Sciatic nerve (tissue), 2 donors: ENCODE measurements at places on chromosomes 6 and 20. TPM values are rescaled to one million over a fixed set of nuclear protein-coding genes. Genes with fewer than 3 reads are reported as not detected.

GRCh38 chr20:61052195-61052750, 199.8 kb upstream of the CDH4 start:
- DNase-seq: no peak

GRCh38 chr6:66993272-66993671, 1286.2 kb upstream of the EYS start:
- DNase-seq: no peak

- DNase-seq: no peak
These were observed 16.7 kb upstream of the PRDM1 start for GRCh38 chr6:106069478-106069877.

- no peak for DNase-seq
These were observed 60.6 kb downstream of the TIAM2 start for GRCh38 chr6:155055729-155056128.

- DNase-seq: no peak
These were observed 10.9 kb upstream of the MRS2 start for GRCh38 chr6:24391756-24392405.

DNA sequence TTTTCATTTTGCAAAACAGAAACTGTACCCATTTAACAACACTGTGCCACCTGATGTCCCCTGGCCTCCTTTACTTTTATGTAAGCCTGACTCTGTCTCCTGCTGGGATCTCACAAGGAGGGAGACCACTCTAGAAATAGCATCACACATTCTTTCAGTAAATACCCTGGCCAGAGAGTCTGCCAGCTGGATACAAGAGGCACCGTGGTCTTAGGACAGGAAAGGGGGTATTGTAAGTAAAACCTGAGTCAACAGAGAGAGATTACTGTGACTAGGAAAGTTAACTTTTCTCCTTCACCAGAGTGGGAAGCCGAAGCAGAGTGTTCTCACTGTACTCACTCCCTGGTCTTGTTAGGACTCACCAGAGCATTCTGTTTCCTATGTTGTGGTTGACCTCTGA, 27.8 kb downstream of the CMTR1 start:
- DNase-seq: no peak

GRCh38 chr6:149286905-149287304, 30.6 kb upstream of the TAB2 start:
- DNase-seq: no peak

DNA sequence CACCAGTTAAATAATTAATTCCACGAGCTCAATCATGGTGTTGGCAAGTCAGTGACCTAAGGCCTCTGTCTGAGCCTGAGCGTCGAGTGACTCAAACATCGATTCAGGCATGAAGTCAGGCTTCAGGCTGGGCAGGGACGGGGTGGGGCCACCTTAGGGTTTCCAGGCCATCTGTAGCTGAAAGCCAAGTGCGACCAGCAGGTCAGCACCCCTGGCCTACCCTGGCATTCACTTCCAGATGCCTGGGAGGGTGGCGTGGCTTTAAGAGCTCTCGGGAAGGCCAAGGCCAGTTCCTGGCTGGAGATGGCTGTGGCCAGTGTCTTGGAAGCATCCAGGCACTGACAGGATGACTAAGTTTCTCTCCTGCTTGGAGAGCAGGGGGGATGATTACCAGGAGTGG, 113.4 kb downstream of the DACT2 start:
- DNase-seq: no peak

GRCh38 chr6:15296735-15297134, 50.9 kb downstream of the JARID2 start:
- DNase-seq: no peak

- DNase-seq: no peak
These were observed 221.9 kb upstream of the OPRM1 start for GRCh38 chr6:153817173-153817572.

DNA sequence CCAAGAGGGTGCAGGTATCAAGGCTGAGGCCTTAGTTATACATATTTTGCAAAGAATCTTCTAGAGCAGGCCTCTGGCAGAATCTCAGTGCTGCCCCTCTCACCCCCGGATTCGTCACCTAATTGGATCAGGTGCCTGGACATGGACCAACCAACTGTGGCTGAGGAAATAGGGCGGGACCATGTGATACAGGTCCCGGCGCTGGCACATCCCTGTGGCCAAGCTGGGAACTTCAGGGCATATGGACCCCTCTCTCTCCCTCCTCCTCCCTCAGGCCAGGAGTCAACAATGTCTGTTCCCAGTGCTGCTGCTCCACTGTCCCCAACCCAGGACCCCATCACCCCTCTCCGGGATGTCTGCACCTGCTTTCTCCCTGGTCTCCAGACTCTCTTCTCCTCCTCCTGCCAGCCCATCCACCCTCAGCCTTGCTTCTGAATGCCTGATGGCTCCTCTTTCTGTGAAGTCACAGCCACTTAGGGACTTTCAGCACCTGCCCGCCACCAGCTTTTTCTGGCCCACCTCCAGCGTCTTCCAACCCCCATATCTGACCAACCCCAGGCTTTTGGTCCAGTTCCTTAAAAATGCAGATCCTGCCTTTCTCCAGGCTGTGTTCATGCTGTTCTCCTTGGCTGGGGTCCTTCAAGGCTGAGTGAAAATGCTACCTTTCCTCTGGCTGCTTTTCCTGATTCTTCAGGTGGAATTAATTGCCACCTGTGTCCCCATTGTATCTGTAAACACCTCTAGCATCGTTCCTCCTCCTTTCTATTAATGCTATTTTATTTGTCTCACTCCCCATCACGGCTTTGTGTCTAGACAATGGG, 19.0 kb upstream of the MLN start:
- DNase-seq: no peak

DNA sequence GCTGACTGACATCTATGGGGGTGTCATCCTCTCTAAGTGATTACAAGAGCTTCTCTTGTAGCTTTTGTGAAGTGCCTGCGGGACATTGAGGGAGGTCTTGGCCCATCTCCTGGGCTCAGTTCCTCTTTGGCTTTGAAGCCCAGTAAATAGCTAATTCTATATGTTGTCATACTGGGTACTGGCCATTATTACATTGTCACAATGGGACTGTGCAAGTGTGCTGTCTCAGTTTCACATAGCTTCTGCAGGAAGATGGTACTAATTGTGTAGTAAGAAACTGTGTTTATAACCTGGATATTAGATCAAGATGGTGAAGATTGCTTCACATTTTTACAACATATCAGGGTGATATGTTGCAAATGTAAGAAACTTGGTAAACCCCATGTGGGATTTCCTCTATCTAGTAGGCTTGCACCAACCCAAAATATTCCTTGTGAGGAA, 19.9 kb downstream of the SPINT3 start:
- DNase-seq: no peak

DNA sequence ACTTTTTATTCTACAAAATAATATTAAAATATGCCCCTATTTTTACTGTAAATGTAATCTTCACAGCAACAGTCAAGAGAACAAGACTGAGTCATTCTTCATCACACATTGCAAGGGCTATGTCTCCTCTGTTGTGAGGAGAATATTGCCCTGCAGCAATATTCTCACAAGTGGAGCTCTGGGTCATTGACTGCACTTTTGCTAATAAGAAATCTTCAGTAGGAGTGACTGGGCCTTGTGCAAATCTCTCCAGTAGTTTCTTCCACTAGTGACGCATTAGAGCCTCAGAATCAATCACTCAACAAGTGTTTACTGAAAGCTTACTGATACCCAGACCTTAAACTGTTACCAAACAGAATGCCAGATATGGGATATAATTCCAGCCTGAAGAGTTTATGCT, 49.1 kb downstream of the LAMA2 start:
- no peak for DNase-seq

GRCh38 chr6:20932284-20932683, 398.0 kb downstream of the CDKAL1 start:
- no peak for DNase-seq

DNA sequence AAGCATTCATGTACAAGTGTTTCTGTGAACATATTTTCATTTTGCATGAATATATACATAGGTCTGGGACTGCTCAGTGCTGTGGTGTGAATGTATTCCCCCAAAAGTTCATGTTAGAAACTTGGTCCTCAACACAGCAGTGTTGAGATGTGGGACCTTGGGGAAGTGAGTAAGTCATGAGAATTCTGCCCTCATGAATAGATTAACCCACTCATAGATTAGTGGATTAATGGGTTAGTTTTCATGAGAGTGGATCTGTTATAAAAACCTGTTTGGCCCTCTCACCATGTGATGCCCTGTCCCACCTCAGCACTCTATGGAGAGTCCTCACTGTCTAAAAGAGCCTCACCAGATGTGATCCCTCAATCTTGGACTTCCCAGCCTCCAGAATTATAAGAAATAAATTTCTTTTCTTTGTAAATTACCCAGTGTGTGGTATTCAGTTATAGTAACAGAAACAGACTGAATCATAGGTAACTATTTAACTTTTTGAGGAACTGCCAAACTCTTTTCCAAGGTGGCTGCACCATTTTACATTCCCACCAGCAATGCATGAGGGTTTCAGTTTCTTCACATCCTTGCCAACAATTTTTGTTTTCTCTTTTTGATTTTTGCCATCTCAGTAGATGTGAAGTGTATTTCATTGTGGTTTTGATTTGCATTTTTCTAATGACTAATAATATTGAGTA, 45.3 kb downstream of the QRSL1 start:
- no peak for DNase-seq

DNA sequence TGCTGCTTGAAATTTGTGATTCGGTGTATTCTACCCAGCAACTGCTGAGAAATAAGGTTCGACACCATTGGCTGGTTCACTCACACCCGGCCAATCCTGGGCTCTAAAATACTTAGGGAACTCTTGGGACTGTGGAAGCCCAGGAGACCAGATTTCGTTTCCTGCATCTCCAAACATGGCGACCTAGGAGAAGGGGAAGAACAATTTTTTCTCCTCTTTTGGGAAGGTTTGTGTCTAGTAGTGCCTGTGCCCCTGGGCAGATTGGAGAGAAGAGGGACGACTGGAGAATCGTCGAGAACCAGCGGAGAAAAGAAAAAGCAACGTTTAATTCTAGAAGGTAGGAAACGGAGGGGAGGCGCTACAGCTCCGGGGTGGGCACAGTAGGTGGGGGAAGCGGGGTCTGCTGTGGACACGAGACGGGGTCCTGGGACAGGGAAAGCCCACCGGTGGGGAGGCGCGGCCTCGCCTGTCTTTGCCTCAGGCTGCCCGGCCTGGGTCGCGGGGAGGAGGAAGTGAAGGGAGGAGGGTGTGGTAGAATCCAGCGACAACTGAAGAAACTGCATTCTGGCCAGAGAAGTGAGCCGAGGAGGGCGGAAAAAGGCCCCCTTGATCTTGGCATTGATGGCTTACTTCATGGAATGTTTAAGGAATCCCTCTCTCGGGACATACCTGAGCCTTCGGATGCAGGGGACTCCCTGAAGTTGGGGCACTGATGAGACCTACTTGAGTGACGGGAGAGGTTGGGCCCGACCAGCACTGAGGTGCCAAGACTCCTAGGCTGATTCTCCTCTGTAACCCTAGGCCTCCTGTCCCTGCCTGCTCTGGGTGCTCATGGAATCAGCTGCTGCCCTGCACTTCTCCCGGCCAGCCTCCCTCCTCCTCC, at the start of gene BTN2A1:
Gene BTN2A1, plus strand, starts transcription at position 150 of the 883 bp plus-strand sequence. Its CDS starts 682 bp downstream, at position 832.
- peak; percentile 83 for DNase-seq

GRCh38 chr6:29705389-29706231, 17.6 kb upstream of the HLA-F start:
- no peak for DNase-seq

DNA sequence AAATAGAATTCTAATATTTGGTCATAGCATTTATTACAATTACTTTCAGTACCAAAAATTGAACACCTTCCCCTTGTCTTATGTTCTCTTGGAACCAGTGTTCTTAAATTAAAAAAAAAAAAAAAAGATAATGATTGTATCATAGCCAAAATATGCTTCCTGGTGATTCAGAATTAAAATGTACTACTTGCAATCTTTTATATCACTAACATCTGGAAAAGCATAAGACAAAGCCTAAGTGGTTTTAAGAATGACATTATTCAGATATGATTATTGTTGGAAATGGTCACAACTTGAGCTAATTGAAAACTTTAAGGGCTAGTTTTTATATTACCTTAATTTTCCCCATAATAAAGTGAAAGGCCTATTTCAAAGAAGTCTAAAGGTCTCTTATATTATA, 493.3 kb upstream of the MARCKS start:
- DNase-seq: no peak

DNA sequence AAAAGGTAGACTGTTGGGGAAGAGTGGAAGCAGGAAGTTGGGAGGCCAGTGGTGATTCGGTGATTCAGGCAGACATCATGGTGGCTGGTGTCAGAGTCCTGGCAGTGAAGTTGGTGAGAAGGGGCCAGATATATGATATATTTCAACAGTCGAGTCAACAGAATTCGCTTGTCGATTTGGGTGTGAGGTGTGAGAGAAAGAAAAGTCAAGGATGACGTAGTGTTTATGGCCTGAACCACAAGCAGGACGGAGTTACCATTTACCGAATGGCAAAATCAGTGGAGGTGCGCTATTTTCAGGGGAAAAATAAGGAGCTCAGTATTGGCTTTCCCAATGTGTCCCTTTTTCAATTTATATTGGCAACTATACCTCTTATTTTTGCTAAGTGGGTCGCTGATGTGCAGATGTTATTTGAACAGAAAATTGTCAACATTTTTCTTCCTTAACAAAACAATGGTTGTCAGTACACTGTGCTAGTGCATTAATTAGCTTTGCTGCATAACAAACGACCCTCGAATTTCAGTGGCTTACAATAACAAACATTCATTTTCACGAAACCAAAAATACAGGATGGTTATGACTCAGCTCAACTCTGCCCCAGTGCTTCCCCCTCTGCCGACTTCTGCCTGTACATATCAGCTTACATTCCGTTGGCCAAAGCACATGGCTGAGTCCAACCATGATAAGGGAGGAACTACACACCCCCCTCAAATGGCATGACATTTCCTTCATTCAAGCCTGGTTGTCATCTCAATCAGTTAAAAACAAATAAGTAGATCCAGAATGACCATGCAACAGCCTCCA, 255.0 kb upstream of the ZFP64 start:
- no peak for DNase-seq

GRCh38 chr6:48073976-48074767, 36.8 kb downstream of the PTCHD4 start:
- no peak for DNase-seq

GRCh38 chr20:39302312-39302711, 340.2 kb downstream of the DHX35 start:
- DNase-seq: no peak

DNA sequence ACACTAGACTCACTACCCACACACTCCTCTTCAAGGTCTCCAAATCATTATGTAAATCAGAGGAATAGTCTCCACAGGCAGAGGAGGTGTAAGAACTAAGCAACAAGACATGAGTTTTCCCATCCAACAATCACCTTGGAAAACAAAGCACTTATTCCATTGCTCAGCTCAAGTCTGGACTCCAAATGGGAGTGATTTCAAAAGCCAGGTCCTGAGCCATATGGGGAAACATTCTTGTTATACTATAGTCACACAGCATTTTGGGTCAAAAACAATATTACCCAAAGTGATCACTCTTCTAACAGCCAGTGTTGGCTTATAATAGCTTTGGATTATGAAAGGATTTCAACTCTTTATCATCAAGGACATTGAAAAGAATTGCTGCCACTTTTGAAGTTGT, 3.6 kb upstream of the PRPH2 start:
- no peak for DNase-seq

The IL17A gene
- not detected for total RNA-seq

The VGLL2 gene
- total RNA-seq: not detected

The HCRTR2 gene
- total RNA-seq: not detected

The WFDC5 gene
- not detected for total RNA-seq

The MOG gene
- total RNA-seq: not detected

The TSPO2 gene
- total RNA-seq: 0.53 TPM

The CASP8AP2 gene
- 24.7 TPM for total RNA-seq

The MMP24 gene
- 0.49 TPM for total RNA-seq

The GNRH2 gene
- total RNA-seq: not detected
